ENCODE measurements at places on chromosomes 1 and 21. TPM values are rescaled to one million over a fixed set of nuclear protein-coding genes. Genes with fewer than 3 reads are reported as not detected.

Gene GPA33
- total RNA-seq, result not detected

Gene GNG4
- 15.7 TPM for total RNA-seq

Gene MROH7
- total RNA-seq, result not detected

Gene C8B
- not detected for total RNA-seq

Gene C1orf53
- 7.0 TPM for total RNA-seq
